ENCODE measurements at places on chromosomes 11 and 22. TPM values are rescaled to one million over a fixed set of nuclear protein-coding genes. Genes with fewer than 3 reads are reported as not detected.

OR2AG2 gene
- 0.04 TPM for total RNA-seq

KRTAP5-11 gene
- total RNA-seq, result not detected

GRCh38 chr11:85705800-85706199 lies 19.8 kb upstream of the CCDC89 start:
- ATAC-seq, result no peak

RASSF10 gene
- 11.3 TPM for total RNA-seq

GRCh38 chr22:45945621-45946106 lies 31.3 kb downstream of the WNT7B start:
- no peak for ATAC-seq

- ATAC-seq, result no peak
Measured at GRCh38 chr11:84865791-84866535, 761.2 kb downstream of the DLG2 start.

DNA sequence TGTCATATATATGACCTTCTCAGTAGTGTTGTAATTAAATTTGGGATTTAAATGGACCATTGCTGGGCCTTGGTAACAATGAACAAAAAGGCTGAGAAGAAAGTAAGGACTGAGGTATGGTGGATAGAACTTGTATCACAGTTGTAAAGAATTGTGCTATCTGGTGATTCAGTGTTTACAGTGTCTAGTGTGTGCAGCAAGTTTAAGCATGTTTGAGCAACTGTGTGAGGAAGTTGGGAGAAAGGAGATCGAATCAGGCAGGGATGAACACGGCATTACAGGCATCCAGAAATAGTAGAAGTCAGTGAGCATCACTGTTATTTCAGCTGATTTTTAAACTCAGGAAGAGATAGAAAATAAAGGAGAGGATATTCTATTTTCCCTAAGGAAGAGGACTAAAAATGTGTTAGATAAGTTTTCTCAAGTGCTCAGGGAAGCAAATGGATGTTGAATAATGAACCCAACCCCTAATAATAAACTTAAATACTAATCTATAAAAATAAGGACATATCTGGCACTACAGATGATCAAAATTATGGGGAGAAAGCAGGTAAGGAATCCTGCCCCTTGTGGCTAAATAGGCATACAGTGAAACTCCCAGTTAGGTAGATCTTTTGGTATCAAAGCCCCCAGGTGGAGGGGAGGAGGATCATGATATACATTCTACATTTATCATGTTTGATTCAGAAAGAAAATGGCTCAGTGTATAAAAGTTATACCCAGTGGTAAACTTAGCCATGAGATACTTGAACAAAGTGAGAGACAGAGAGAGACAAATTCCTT lies 361.0 kb upstream of the ANO3 start:
- ATAC-seq, result no peak

Measured in esophagus mucosa (tissue), 1 donor.